ENCODE measurements at places on chromosomes 3 and 15.

- no peak for DNase-seq
Observed at GRCh38 chr3:129605203-129605921, 1.1 kb downstream of the PLXND1 start.

GRCh38 chr3:134337071-134337482 lies 37.2 kb downstream of the AMOTL2 start:
- DNase-seq = no peak

DNA sequence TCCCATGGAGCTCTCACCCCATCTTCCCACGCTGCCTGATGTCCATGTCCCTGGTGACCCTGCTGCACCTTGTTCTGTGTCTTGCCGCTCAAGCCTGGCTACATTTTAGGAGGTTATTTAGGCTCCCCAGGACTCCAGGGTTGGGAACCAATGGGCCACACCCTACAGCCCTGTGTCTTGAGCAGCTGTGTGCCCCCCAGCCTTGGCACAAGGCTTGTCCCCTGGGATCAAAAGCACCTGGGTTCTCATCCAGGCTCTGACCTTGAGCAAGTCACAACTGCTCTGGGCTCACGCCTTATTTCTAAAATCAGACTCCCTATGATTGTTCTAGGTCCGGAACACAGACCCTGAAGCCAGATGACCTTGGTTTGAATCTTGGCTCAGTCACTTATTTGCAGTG lies 14.1 kb downstream of the SPSB4 start:
- no peak for DNase-seq

DNA sequence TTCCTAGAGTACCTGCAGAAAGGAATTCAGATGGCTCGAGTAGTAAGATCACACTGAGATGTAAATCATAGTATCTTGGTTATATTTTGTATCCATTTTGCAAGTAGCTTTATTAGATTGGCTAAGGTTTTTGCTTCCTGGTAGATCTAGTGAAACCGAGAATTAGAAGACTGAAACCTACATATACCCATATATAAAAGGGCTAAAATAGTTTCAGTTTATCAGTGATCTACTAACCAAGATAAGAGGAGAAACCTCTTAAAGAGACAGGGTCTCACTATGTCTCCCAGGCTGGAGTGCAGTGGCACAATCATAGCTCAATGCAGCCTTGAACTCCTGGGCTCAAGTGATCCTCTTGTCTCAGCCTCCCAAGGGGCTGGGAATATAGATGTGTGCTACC lies 135.3 kb downstream of the PCCB start:
- DNase-seq = no peak

DNA sequence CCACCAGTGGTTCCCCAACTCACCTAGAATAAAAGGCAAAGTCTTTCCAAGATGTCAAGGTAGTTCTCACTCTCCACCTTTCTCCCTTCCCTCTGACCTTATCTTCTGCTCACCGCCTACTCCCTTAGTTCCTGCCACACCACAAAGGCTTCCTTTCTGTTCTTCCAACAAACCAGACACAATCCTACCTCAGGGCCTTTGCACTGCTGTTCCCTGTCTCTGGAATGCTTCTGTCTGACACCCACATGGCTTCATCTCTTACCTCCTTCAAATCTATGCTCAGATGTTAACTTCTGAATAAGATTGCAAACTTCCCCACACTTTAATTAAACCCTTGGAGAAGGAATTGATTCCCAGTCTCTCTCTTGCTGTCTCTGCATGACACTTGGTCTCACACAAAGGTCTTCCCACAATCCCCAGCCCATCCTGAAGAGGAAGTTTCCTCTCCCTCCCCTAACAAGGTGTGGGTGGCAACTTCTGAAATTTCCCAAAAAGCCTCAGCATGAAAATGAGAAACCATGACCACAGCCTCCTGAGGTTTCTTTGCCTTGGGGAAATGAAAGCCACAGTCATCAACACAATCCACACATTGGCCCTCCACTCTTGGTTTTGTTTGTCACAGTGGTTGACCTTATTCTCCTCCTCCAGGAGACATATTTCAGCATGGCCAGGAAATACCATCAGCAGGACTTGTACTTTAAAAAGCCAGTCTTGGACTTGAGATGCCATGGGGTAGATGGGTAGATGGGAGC lies 3.0 kb upstream of the RYK start:
- no peak for DNase-seq

- DNase-seq = no peak
Observed at GRCh38 chr15:101012326-101013200, 93.4 kb downstream of the LRRK1 start.

- no peak for DNase-seq
Observed at GRCh38 chr15:42710662-42711061, 26.3 kb downstream of the CDAN1 start.

DNA sequence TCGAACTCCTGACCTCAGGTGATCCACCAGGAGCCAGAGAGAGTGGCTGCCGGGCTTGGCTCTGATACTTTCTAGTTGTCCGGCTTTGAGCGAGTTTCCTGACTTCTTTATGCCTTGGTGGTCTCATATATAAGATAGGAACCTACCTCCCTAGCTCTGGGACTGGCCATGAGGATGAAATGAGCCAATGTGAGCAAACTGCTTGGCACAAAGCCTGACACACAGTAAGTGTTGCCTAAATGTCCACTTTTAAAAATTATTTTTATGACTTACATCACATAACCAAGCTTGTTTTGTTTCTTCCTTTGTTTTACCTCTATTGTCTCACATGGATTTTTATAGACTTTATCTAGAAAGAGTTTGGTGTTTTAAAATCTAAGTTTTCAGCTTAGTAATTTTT lies 42.1 kb upstream of the CCDC174 start:
- no peak for DNase-seq

GRCh38 chr15:42608752-42609488 lies 33.5 kb downstream of the STARD9 start:
- DNase-seq = no peak

GRCh38 chr3:195892105-195893043 lies 16.0 kb downstream of the TNK2 start:
- DNase-seq = peak; percentile 83

GRCh38 chr15:78788016-78788660 lies 23.1 kb downstream of the ADAMTS7 start:
- no peak for DNase-seq

DNA sequence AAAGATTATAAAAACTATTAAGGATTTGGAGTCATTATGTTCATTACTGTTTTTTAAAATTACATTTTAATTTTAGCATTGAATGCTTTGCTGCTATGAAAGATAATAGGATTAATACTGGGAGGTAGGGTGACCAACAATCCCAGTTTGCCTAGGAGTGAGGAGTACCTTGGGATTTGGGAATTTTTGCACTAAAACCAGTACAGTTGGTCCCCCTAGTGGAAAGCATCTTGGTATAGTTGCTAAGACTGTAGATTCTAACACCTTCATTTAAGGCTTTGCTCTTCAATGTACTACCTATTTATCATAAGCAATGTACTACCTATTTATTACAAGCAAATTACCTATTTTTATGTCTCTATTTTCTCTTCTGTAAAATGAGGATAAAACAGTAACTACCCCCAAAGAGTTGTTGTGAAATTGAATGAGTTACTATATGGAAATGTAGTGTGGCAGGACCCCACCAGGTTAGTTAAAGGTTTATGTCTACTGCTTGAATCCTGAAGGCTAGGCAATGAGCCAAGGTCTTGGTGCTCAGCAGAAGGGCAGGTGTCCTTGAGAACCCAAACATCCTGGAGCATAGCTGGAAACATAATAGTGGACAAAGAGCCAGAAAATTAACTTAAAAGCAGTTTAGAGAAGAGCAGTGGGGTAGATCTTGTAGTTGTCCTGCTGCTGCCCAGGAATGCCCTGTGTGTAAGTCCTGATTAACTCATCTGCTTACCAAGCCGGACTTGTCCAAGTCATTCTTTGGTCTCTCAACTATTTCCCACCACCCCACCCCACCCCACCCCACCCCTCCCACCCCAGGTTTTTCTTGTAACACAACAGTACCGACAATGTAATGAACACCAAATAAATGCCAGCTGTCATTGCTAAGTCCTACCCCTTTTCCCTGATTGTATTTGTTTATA lies 49.2 kb upstream of the NMD3 start:
- DNase-seq = no peak

DNA sequence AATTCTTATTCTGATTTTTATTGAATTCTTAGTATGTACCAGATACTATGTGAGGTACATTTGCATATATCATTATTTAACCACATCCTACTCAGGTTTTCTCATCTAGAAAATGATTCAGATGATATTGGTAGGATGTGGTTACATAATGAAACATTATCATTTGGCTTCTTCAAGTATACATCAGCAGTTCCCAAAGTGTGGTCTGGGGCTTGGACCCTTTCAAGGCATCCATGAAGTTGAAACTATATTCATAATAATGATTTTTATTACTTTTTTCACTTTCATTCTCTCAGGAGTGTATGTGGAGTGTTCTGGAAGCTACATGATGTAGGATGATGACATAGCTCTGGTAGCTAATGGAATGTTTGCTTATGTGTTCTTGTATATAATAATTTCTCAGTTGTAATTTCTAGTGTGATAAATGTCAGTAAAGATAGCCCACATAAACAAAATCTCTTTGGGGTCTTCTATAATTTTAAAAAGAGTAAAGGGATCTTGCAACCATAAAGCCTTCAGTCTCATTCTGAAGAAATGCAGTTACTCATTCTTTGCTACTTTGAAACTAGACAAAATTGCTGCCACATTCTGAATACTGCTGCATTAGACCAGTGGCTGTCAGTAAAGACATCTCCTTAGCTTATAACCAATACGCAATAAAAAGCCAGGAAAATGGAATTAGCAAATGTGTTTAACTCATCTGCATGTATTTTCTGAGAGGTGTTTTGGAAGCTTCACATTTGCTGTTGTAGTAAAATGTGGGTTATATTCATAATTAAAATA lies 95.8 kb downstream of the PPARG start:
- DNase-seq = no peak

GRCh38 chr15:33126559-33127290 lies 67.8 kb downstream of the FMN1 start:
- peak; percentile 79 for DNase-seq

GRCh38 chr3:81980596-81981494 lies 219.4 kb upstream of the GBE1 start:
- DNase-seq = no peak

DNA sequence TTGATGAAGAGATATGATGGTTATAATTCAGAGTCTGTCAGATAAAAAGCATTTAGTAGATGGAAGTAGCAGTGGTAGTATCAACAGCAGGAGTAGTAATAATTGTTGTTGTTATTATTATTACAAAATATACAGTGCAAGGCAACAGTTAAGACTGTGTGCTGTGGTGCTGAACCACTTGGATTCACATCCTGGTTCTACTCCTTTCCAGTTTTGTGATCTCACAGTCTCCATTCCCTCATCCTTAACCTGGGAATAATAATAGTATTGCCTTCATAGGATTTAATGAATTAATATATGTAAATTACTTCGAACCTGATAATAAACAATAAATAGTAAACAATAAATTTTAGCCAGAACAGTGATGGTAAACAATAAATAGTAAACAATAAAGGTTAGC lies 37.1 kb upstream of the TSC22D2 start:
- DNase-seq = no peak

GRCh38 chr3:181369637-181370036 lies 342.1 kb upstream of the SOX2 start:
- no peak for DNase-seq

DNA sequence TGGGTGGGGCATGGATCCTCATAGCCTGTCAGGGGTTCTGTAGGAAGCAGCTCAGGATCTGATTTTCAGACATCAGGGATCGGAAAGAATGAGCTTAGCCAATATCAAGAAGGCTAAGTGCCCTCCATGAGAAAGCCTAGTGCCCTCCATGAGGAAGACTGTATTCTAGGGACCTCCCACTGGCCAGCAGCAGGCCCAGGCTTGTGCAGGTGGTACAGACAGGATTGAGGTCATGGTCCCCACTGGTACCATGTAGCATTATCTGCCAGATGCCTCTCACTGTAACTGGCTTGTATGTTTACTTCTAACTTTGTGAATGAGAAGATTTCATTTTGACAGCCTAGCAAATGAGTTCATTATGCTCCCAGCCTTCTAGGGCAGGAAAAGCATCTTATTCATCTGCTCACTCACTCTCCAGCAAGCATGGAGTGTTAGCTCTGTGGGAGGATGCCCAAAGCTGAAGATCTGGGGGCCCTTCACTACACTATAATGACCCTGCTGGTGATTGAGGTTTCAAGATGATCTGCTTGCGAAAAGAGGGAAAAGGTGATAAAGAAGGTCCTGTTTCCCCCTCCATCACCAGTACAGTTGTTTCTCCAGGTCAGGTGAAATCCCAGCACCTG lies 7.5 kb downstream of the EPHB1 start:
- no peak for DNase-seq

- DNase-seq = no peak
Observed at GRCh38 chr3:39086144-39086543, 21.3 kb downstream of the GORASP1 start.

DNA sequence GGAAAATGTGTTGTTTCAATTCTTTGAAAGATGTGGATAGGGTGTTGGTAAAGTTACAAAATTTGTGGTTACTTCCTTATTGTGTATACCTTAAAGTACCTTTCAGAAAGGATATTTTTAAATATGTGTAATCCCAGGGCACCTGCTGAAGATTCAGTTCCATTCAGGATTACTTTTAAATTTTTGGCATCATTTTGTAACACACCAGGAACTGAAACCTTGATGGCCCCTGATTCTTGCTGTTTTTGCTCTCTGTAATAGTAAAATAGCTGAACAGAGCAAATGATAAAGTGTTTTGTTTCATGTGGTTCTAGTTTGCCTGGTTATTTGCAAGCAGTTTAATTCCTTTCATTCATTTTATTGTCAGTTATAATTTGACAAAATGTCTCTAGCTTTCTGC lies 160.9 kb downstream of the KLHL25 start:
- no peak for DNase-seq

- no peak for DNase-seq
Observed at GRCh38 chr3:159852266-159852665, 136.4 kb upstream of the IL12A start.

DNA sequence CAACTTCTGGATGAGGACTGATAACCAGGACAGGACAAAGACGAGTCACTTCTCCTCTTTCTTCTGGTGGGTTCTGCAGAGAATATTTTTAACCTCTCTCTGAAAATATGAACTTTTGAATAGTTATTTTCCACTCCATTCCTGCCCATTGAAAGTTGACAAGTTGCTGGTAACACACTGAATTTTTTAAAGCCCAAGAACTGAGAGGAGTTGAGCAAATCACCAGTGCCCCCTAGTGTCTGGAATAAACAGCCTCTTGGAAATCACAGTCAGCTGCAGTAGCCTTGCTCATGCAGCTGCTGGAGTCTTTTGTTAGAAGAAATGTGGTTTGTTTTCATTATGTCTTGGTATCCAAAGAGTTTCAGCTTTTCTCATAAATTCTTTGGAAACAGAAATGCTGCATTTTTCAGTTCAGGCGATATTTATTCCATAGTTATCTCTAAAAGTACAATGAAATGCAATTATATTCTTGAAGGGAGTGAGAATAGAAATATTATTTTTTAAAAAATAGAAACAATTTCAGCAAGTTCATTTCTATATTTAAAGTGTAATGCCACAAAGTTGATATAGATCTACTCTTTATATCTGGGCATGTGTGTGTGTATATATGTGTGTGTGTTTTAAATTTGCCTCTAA lies 741.0 kb upstream of the CBLB start:
- peak; percentile 88 for DNase-seq

Data from right lung (tissue), 10 donors.